ENCODE measurements at places on chromosomes 7 and 10.
A peak's percentile ranks its signal among the peaks of the same experiment; 100 is the strongest.

- DNase-seq = no peak
Observed at GRCh38 chr7:33558549-33559323, 346.6 kb upstream of the BMPER start.

DNA sequence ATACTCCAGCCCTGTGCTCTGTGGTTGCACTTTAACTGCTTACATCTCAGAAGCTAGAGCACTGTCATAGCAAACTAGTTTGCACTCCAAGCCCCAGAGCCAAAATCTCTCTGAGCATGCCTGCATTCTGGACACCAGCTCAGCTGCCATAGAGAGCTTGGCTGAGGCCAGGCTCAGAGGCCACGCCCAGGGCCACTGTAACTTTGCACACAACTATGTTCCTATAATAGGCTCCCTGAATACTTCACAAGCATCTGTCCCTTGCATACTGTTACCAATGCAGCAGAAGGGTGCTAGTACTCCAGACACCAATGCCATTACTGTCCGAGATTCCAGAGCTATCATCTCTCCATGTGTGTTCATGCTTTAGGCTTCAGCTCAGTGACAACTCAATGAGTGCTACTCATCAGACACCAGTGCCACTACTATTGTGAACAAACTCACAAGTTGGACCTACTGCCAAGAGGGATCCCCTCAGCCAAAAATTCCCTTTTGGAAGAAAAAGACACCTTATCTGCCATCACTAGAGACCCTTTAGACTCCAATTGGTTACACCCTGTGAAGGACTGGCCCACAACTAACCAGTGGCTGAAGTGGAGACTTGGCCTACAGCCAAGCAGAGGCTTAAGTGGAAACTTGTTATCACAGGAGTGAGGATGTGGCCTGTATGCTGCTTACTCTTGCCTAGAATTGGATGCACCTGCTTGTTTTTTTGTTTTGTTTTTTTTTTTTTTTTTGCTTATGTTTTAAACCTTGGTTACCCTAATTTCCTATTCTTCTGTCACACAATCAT, 211.6 kb upstream of the MAGI2 start:
- DNase-seq = no peak

GRCh38 chr10:113063043-113063967, 113.3 kb downstream of the TCF7L2 start:
- DNase-seq = no peak

GRCh38 chr10:3336673-3337293, 164.2 kb upstream of the PITRM1 start:
- DNase-seq = no peak

- no peak for DNase-seq
Observed at GRCh38 chr10:130459851-130460490, 323.8 kb downstream of the GLRX3 start.

- DNase-seq = no peak
Observed at GRCh38 chr7:16978358-16979244, 96.8 kb upstream of the AGR3 start.

- DNase-seq = no peak
Observed at GRCh38 chr7:28558236-28558635, 145.9 kb downstream of the CREB5 start.

- DNase-seq = no peak
Observed at GRCh38 chr10:102579328-102579727, 65.0 kb upstream of the TRIM8 start.

DNA sequence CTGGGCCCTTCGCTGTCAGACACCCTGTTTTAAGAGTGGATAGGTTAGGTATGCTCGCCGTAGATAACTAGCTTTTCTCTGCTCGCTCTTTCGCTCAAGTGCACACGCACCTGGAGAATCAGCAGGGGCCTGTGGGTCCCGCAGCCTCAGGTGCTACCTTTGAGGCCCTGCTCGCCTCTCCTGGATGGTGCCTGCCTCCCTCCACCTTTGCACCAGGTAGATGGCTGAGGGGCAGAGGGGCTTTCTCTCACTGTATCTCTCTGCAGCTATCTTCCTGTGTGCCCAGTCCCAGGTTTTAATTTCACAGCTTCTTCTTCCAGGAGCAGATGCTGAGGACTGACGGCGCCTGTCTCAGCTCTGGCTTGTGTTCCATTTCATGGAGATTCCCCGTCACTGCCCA, 227.9 kb downstream of the TCF7L2 start:
- DNase-seq = no peak

DNA sequence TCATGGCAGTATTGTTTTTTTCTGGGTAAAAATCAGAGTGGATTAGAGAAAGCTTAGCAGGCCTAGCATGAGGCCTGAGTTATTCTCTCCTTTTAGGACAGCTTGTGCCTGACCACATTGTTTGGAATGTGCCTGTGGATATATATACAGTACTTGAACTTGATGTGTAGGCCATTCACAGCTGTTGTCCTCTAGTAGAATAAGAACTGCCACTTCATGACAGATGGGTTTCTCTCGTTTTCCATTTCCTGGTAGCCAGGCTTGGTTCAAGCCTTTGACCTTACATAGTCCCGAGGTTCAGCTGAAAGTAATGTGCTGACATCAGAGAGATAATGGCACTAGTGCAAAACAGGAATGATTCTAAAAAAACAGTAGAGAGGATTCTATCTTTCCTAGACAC, 473.9 kb downstream of the AUTS2 start:
- no peak for DNase-seq

GRCh38 chr10:70729763-70730357, 55.3 kb downstream of the TBATA start:
- no peak for DNase-seq

GRCh38 chr7:44827567-44827966, 20.3 kb downstream of the H2AZ2 start:
- DNase-seq = no peak

- DNase-seq = no peak
Observed at GRCh38 chr7:80833289-80834268, 85.3 kb downstream of the SEMA3C start.

GRCh38 chr7:141251957-141252356, 178.1 kb downstream of the TMEM178B start:
- DNase-seq = no peak

GRCh38 chr7:46163246-46163645, 242.2 kb upstream of the IGFBP3 start:
- DNase-seq = no peak

GRCh38 chr7:151286148-151286547, 37.7 kb upstream of the SMARCD3 start:
- DNase-seq = no peak

DNA sequence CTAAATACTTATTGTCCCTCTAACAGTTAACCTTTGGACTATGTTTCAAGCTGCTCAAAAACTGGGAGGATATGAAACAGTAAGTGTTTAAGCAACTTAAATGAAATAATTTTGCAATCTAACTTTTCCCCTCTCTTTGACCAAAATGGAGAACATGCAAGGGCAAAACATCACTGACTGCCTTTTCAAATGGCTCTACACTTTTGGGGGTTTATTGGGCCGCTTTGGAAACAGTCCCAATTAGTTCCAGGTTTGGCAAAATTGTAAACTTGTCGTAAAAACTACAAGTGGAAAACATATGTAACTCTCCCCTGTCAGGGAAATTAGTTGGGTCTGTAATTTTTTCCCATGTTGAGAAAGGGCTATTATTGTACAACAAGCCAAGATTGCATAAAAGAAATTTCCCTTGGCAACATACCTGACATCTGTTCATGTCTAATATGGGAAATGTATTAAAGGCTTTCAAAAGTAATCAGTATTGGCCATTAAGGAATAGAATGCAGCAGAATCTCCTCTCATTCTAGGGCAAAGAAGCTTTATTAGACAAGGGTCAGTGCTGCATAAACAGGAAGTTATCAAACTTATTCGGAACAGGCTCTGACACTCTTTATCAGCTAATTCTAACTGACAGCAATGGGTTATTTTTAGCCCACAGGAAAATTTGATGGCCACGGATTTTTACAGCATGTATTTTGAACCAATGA, 157.9 kb downstream of the ARID5B start:
- no peak for DNase-seq

DNA sequence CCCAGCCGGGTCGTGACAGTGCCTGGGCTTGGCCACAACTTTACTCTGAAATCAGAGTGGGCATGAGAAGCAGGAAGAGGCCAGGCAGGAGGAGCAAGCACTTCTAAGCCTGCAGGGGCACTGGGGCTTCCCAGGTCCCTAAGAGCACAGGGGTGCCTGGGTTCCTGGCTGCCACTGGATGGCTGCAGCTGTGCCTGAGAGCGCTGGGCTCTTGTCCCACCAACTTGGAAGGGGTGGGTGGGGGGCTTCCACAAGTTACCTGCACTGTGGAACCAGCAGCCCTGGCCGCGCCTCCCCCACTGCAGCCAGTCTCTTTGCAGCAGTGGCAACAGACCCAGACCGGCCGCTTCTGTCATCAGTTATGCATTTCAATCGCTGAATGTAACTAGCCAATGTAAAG, 434.7 kb upstream of the GRM3 start:
- no peak for DNase-seq

DNA sequence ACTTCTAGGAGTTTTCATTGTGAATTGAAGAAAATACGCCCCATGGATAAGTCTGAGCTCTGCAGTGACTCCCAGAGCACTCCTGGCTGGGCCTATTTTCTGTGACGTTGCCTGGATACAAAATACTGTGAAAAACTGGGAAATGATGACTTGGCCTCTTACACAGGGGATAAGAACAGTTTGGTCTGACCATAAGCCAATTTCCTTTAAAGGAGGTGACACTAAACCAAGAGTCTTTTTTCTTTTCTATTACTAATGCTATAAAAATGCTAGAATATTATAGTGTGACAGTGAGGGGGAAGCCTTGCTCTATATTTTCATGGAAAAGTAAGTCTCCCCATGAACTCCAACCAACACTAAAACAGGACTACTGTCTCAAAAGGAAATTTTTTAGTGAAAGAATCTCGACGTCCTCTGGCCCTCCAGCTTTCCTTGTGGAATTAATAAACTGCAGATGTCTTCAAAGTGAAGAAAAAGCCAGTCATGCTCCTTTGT, 45.5 kb downstream of the MYOF start:
- DNase-seq = no peak

DNA sequence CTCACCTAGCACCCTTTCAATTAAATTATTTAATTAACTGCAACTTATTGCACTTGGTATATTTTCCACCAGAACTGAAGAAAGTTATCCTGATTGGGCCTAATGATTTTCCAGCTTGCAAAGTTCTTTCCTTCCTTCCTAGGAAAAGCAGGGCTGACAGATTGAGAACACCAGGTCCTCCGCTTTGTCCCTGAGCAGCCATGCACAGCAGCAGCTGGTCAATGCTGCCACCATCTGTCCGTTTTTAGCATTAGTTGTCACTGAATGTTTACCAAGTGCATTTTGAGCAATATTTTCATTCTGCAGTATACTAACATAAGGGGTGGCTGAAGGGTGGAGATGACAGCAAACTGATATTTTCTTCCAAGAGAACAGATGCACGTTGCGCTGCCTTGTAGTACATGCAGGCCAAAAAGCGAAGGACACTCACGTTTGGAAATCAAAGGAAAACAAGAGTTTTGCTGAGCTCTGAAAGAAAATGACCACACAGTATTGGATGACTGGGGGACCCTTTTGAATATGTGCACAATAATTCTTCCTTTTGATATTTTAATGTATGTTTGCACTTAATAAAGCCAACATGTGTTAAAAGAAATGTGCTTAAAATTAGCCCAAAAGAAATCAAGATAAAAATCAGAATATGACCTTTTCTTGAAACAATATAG, 248.8 kb upstream of the PTN start:
- DNase-seq = peak; percentile 14

- no peak for DNase-seq
Observed at GRCh38 chr7:41630741-41631140, 72.1 kb downstream of the INHBA start.

DNA sequence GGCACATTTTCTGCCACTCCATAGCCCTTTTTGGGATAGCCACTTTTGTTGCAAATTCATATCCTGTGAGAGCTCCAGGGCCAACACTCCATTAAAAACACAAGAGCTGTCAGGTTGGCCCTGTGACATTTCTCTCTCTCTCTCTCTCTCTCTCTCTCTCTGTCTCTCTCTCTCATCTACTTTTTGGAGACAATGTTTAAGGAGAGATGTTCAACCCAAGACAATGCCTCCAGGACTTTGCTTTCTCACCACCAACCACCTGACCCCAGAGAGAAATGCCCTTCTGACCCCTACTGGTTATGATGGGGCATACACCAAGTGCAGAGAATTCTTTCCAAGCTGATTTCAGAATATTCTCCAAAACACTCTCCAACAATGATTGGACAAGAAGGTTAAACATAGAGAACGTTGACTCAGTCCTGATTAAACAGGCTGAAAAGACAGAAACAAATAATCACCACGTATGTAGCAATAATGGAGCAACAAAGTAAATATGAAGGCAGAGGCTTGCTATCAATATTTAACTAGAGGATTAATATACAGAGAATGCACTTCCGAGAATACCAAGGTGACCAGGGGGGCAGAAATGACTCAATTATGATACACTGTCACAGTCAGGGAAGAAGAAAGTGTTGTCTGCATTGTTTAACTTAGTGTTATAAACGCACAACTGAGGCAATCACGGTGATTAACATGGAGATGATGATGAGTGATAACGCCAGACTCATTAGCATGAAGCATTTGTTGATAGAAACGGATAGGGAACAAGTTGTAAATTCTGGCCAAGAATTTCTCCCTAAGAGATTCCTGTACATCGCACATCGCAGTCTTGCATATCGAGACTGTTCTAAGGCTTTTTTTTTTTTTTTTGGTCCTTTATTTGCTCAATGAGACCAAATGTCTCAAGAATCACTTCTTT, 178.5 kb downstream of the NRP1 start:
- DNase-seq = no peak

GRCh38 chr10:48981310-48981907, 41.8 kb upstream of the LRRC18 start:
- peak; percentile 53 for DNase-seq
